ENCODE measurements at places on chromosomes 7 and 10. TPM values are rescaled to one million over a fixed set of nuclear protein-coding genes. Genes with fewer than 3 reads are reported as not detected.

DNA sequence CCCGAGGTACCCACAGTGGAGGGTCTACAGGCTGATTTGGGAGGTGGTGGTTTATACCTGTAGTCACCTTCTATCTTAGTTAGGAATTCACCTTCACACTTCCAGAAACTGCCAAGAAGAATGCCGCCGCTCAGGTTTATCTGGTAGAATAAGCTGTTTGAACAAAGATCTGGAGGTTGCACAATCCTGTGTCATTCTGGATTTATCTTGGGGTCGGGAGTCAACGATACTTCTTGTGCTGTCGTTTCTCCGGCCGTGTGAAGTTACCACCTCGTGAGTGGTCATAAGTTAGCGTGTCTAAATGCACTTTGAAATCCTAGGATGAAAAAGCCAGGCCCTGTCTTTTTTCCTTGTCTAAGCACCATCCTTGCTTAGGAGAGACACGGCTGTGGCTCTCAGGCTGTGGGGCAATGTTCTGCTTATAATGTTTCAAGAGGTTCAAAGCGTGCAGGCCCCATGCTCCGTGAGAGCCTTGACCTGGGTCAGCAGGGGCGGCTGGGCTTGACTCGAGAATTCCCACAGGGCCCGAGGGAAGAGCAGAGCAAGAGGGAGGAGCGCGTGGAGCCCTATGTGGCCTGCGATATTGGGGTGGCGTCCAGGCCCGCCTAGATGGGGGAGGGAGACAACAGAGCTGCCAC is 35.5 kb downstream of the GRIFIN start:
- peaks cover 2% of the 10 kb centered on the region for H3K4me1 ChIP-seq
- no peak for DNase-seq
- peaks cover 19% of the 10 kb centered on the region for H3K36me3 ChIP-seq
- H3K4me3 ChIP-seq, result no peak overlapping the region
- H3K27ac ChIP-seq, result no peak overlapping the region

- no peak for DNase-seq
- no peak overlapping the region for H3K27ac ChIP-seq
- H3K36me3 ChIP-seq, result no peaks in the 10 kb centered on the region
- no peaks in the 10 kb centered on the region for H3K4me1 ChIP-seq
- H3K27me3 ChIP-seq, result no peaks in the 10 kb centered on the region
Measured at GRCh38 chr10:64219271-64220025, 698.2 kb downstream of the REEP3 start.

GRCh38 chr7:35817930-35818329 is 17.1 kb downstream of the SEPTIN7 start:
- no peak overlapping the region for H3K4me3 ChIP-seq
- no peaks in the 10 kb centered on the region for H3K27me3 ChIP-seq
- H3K27ac ChIP-seq, result no peak overlapping the region
- H3K36me3 ChIP-seq, result peaks cover 64% of the 10 kb centered on the region
- DNase-seq, result no peak
- H3K4me1 ChIP-seq, result peaks cover 39% of the 10 kb centered on the region

DNA sequence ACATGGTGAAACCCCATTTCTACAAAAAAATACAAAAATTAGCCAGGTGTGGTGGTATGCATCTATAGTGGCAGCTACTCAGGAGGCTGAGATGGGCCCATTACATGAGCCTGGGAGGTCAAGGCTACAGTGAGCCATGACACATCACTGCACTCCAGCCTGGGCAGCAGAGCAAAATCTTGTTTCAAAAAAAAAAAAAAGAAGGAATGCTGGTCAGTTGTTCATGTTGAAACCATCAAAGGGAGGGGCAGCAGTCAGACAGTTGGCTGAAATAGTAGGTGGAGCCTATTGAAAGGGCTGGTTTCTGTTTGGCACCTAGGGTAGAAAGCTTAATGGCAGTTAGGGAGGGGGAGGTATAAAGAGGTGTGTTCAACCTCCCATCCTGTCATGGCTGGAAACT is 323.0 kb downstream of the GALNT17 start:
- no peaks in the 10 kb centered on the region for H3K27me3 ChIP-seq
- H3K36me3 ChIP-seq, result no peaks in the 10 kb centered on the region
- no peaks in the 10 kb centered on the region for H3K4me1 ChIP-seq
- no peak overlapping the region for H3K4me3 ChIP-seq
- no peak overlapping the region for H3K27ac ChIP-seq

DNA sequence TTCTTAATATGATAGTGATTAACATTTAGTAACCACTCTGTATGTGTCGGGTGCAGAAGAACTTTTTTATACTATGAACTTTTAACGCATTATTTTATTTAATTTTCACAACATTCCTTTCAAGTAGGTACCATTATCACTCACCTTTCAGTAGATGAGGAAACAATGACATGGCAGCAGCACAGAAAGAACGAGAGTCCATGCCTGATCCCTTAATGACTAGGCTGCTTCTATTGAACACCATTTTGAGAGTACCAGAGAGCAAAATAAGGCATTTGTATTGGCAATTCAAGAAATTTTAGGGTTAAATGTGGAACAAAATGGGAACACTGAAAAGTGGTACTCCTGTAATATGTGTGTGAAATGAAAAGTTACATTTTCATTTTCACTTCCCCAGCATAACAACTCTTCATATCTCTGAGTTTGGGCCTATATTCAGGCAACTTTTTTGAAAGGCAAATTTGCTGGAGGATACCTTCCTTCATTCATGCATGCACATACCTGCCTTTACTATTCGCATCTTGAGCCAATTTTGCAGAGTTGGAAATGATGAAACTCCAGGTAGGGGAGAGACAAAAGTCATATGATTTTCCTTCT is 12.8 kb downstream of the LRRN3 start:
- peaks cover 73% of the 10 kb centered on the region for H3K4me1 ChIP-seq
- H3K4me3 ChIP-seq, result peak overlapping the region; percentile 41
- DNase-seq, result no peak
- peak overlapping the region; percentile 2 for H3K27ac ChIP-seq

SP8 gene
- not detected for total RNA-seq
